ENCODE measurements at places on chromosomes 6 and 20.

DNA sequence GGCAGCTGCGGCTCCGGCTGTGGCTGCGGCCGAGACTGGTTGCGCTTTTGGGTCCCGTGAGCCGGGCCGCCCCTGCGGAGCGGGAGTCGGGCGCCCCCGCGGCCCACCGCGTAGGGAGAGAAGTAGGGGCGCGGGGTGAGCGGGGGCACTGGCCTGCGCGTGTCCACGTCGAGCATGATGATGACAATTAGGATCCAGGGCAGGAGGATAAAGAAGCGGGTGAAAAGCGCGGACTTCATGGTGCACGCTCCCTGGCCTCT lies 739 bp downstream of the B3GAT2 start:
- no peak overlapping the region for H3K27ac ChIP-seq
- H3K27me3 ChIP-seq = no peaks in the 10 kb centered on the region
- H3K4me1 ChIP-seq = peaks cover 20% of the 10 kb centered on the region
- H3K4me3 ChIP-seq = peak overlapping the region; percentile 43
- no peak for DNase-seq

DNA sequence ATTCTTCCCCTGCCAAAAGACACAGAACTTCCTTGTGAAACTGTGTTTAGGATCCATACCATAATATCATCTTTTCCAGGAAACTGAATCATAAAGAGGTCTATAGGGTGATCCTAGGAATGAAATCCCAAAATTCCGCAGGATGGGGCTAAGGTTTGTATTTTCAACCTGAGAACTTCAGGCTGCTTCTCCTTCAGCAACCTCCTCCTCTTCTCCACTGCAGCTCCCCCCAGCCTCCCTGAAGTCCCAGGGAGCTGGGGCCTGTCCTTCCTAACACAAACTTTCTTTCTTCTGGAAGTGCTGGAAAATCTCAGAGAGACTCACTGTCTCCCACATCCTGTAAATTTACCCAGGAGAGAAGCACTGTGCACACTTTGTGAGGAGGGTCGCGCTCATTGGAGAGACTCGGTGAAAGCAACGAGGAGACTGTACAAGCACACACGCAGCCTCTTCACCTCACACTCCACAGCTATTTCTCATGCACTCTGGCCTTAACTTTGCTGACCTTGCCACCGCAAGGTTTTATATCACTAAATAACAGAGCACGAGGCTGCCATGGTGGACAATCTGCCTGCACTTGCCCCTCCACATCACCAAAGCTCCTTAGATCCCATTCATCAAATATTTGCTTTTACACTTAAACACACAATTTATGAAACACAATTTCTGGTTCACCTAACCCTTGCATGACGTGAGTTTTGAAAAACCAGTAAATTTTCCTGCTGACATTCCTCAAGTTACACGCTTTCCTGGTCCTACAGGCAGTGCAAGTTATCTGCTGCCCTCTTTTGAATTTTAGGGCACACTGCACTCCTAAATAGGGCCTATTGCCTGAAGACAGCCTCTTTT lies 14.3 kb downstream of the ID4 start:
- peak overlapping the region; percentile 89 for H3K27ac ChIP-seq
- H3K36me3 ChIP-seq = no peaks in the 10 kb centered on the region
- peaks cover 34% of the 10 kb centered on the region for H3K4me1 ChIP-seq
- H3K4me3 ChIP-seq = no peak overlapping the region

GRCh38 chr6:110353457-110354001 lies 4.6 kb downstream of the METTL24 start:
- H3K27me3 ChIP-seq = no peaks in the 10 kb centered on the region
- no peak overlapping the region for H3K4me3 ChIP-seq
- H3K4me1 ChIP-seq = peaks cover 17% of the 10 kb centered on the region
- H3K36me3 ChIP-seq = no peaks in the 10 kb centered on the region

- no peaks in the 10 kb centered on the region for H3K36me3 ChIP-seq
Measured at GRCh38 chr6:111818539-111819226, 54.6 kb downstream of the FYN start.

GRCh38 chr6:75124983-75125382 lies 80.9 kb downstream of the COL12A1 start:
- H3K27ac ChIP-seq = no peak overlapping the region
- H3K36me3 ChIP-seq = no peaks in the 10 kb centered on the region

DNA sequence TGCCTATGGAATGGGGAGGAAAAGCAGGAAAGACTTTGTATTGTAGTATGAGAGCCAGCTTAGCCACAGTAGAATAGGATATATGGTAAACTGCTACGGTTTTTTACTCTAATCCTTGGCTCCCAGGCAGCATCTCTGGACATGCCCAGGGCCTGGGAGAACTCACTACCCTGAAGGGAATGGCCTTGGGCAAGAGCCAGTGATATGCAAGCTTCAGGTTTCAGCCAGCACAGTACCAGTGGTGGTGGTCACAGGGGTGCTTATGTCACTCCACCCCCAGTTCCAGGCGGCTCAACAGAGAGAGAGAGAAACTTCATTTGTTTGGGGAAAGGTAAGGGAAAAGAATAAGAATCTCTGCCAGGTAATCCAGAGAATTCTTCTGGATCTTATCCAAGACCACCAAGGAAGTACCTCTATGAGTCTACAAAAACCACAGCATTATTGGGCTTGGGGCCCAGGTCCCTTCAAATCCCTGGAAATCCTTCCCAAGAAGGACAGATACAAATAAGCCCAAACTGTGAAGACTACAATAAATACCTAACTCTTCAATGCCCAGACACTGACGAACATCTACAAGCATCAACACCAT lies 121.2 kb downstream of the THBS2 start:
- no peak overlapping the region for H3K27ac ChIP-seq
- DNase-seq = no peak
- H3K4me1 ChIP-seq = no peaks in the 10 kb centered on the region
- H3K36me3 ChIP-seq = no peaks in the 10 kb centered on the region
- H3K4me3 ChIP-seq = no peak overlapping the region

DNA sequence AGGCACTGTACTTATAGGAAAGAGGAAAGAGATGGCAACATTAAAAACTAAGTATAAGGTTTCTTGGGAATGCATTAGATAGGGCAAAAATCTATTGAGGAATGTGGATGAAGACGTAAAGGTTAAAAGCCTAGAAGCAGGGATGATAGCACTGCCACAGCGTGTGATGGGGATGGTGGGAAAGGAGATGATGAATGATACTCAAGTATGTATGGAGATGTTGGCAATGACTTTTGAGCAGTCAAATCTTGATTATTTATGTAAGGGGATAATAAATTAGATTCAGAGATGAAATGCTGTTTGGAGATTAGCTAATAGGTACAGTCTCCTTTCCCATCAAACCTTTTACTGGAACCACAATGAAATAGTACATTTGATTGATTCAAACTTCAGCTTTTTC lies 432.8 kb downstream of the GRIK2 start:
- DNase-seq = no peak
- H3K27me3 ChIP-seq = no peaks in the 10 kb centered on the region
- H3K27ac ChIP-seq = no peak overlapping the region
- H3K36me3 ChIP-seq = no peaks in the 10 kb centered on the region

DNA sequence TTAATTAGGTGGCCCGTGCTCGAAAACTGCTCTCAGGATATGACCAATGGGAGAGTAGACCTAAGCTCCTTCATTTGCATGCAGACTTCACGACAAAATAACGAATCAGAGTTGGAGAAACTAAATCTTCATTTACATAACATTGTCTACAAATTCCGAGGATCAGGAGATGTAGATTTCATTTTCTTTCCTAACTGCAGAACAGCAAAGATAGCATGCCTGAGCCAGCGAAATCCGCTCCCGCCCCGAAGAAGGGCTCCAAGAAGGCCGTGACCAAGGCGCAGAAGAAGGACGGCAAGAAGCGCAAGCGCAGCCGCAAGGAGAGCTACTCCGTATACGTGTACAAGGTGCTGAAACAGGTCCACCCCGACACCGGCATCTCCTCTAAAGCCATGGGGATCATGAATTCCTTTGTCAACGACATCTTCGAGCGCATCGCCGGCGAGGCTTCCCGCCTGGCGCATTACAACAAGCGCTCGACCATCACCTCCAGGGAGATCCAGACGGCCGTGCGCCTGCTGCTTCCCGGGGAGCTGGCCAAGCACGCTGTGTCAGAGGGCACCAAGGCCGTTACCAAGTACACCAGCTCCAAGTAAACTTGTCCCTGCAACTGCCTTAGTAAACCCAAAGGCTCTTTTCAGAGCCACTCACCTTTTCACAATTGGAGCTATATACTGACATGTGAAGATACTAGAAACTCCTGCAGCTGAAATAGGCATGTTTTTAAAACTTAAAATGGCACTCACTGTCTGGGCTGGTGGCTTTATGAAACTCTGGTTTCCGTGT lies 96.5 kb downstream of the HFE start:
- peak overlapping the region; percentile 25 for H3K4me3 ChIP-seq
- peak overlapping the region; percentile 89 for H3K27ac ChIP-seq
- H3K27me3 ChIP-seq = no peaks in the 10 kb centered on the region
